ENCODE measurements at places on chromosomes 4 and X.

DNA sequence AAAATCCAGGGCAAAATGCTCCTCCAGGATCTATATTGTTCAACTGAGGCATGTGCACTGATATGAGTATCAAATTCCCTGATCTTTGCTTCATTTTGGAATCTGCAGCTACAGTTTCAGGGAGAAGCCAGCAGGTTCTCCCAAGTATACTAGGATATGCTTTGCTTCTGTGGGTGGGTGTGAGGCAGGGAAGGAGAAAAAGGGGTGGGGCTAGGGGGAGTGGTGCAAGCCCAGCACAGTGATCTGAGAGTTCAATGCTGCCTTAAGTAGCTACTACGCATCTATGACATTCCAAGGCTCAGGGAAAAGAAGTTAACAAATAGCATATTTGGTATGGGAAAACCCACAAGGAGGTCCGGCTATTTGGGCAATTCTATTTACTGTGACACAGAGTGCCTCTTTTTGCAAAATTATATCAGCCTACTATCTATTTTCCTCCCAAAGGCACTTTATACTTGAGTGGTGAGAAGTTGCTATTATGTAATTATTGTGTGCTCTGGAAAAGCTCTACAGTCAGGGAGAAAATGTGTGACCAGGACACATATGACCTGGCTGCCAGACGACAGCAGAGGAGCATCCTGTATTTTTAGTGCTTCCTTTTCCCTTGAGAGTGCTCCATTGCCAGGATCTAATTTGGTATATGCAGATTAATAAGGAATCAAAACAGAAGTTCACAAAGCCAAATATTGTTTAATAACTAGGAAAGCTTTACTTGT lies 162.0 kb downstream of the RNF150 start:
- DNase-seq = no peak

DNA sequence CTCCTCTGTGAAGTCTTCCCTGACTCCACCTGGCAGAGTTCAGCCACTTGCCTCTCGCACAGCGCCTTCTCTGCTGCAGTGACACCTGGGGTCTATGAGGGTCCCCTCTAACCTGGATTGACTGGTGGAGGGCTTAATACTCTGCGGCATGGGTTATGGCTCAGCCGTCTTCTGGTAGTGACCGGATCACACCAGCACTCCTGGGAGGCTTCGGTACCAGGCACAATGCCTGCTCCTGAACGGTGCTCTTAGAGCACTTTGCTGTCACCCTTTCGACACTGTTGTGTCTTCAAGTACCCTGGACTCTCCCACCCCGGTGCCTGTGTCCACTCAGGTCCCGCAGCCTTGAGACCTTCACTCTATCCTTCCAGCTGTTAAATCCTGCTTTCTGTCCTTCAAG lies 50.0 kb downstream of the C4orf50 start:
- no peak for DNase-seq

- DNase-seq = no peak
These were observed 98.9 kb downstream of the ATXN3L start for GRCh38 chrX:13220916-13221315.

GRCh38 chrX:46587158-46587557 lies 13.6 kb downstream of the CHST7 start:
- DNase-seq = no peak

- DNase-seq = no peak
These were observed 91.5 kb upstream of the DHRSX start for GRCh38 chrX:2592279-2592678.

DNA sequence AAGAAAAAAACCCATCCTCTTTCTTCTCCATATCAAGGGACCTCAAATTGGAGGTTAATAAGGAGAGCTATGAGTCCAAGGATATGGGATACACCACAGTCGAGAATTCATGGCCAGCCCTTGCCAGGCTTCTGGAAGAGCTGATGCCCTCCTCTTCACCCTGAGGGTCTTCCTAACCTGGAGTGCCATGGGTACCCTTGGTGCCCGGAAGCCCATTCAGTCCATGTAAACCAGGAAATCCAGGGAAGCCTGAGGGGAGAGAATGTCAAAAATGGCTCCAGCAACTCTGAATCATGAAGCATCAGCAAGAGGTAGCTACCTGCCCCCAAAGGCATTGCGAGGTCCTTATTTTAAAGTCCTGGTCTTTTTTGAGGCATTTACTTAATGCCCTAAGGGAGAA lies 78.2 kb downstream of the ATG4A start:
- DNase-seq = no peak

- no peak for DNase-seq
These were observed 29.0 kb upstream of the SMAD1 start for GRCh38 chr4:145452447-145453162.
